ENCODE measurements at places on chromosomes 1 and 21.

- peak; percentile 31 for DNase-seq
Measured at GRCh38 chr1:45299981-45300668, 26.6 kb upstream of the HPDL start.

DNA sequence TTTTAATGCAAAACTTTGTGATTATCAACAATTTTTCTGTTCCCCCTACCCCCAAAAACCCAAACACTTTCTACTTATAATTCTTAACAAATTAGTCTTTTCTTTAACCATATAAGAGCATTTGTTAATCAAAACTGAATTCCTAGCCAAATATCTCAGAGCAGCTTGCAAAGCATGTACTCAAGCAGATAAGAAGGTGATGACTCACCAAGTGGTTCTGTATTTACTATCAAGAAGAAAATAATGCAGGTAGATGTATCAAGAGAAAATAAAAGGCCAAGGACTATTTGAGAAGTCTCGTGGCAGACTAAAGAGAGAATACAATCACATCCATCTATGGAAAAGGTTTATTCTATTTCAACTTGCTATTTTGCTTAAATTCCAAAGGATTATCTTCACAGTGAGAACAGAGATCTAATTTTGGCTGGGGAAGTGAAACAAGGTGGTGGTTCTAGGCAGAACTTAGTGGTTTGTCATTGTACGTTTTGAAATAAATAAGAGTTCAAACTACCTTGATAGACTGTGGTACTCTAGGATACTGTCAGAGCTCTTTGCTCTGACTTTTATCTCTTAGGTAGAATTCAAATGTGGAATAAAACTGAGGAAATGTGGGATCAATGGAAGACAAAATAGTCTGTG lies 94.7 kb upstream of the NRIP1 start:
- no peak for DNase-seq

DNA sequence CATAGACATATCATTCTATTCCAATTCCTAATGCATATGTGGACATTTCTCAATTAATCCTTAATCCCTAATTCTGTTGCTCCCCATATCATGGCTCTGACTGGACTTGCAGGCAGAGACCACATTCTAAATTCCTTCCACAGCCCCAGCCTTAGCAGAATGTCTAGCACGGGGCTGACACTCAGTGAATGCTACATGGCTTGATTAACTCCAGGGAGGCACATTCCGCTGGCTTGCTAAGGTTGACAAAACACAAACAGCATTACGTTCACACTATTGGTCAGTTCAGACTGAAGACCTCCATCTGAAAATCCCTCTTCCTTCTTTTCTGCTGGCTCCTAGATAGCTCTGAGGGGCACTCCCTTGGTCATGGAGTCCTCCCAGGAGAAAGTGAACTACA lies 119.4 kb downstream of the ASTN1 start:
- DNase-seq, result no peak

DNA sequence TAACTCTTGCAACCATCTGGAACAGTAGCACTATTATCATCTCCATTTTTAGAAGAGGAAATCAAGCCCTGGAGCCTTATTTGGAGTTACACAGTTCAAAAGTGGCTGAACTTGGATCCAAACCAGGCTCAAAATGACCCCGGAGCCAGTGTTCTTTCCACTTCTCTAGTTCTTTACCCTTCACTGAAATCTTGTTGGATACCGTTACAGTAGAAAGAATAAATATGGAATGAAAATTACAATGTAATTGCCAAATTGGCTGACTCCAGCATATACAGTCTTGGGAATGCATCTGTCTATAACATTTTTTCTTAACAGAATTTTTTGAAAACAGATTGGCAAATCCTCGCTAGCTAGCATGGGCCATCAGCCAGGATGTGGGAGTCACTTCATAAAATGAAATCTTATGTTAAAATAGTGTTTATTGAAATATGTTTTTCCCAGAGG lies 261.4 kb downstream of the CTH start:
- DNase-seq, result no peak

DNA sequence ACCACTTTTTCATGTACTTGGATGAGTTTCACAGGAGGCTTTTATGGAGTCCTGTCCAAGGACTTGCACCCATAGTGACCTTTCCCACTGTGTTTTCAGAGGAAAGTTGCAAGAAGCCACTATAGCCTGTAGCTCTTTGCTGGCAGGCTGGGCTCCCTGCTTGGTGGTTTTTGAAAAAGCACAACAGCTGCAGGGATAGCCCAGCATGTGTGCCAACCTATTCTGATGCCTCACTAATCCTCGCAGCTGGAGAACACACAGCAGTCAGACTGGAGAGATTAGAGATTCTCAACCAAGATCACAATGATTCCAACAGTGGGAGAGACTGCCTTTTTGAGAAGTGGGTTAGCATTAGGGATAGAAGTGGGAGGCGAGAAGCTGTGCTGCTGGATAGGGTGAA lies 24.1 kb upstream of the ARHGEF11 start:
- no peak for DNase-seq

DNA sequence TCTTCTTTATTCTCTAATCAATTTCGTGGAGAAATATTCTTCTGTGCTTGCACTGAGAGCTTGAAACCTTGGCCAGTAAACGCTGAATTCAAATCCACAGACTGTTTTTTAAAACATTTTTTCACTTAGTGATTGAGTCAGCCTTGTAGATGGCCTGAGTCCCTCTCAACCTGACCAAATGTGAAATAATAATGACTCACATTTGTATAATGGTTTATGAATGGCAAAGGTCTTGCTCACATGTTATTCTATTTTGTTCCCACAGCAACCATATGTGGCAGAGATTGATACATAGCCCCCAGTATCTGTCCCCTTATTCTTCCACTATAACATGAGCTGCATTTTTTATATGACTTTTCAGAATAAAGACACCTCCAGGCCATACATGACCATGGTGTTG lies 47.8 kb upstream of the CCDC190 start:
- DNase-seq, result no peak

GRCh38 chr1:110321846-110322245 lies 17.3 kb upstream of the RBM15 start:
- no peak for DNase-seq

DNA sequence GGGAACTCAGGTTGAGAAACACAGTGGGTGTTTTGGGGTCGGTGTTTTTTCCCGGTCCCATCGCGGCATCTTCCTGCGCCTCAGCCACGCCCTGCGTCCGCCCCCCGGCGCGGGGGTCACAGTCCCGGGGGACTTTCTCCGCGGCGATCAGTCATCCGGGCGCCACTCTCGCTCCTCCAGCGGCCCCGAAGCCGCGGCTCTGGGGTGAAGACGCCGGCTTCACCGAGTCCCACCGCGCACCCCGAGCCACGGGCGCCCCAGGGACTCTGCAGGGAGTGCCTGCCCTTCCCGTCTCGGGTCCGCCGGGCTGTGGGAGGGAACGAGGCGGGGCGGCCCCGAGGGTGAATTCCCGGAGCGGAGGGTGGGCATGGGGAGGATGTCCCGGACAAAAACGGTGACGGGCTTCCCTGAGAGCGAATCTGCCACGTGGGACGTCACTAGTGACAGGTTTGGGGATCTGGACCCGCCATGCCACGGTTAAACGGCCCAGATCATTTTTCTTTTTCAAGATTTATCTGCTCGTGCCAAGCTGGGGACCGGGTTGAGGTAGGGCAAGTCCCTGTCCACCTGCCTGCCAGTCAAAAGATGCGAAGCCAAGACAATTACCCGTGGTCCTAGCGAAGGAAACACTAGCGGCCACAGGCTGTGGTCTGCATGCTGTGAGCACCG lies 717 bp upstream of the BATF3 start:
- DNase-seq, result peak; percentile 44

DNA sequence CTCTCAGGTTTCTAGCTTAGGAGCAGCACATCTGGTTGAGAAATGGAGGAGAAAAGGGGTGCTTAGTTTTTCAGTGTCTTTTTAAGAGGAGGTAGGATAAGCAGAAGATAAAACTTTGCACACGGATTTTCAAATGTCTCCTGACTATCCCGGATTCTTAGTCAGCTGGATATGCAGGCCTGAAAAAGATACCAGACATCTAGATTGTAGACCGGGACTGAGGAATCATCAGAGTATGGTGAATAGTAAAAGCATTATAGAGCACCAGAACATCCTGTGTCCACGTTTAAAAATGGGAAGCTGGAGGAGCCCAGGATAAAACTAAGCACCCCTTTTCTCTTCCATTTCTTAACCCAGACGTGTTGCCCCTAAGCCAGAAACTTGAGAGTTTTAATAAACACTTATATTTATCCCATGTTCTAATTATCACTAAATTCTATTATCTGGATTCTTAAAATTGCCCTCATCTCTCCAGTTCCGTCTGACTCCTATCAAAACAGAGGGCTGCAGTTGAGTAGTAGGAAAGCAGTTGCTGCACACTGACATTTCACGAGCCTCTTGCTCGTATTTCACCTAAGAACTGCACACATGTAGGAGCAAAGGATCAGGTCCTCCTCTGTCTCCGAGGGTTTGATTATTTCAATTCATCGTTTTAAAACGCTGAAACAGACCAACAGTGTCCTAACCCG lies 609 bp downstream of the PIGK start:
- no peak for DNase-seq

DNA sequence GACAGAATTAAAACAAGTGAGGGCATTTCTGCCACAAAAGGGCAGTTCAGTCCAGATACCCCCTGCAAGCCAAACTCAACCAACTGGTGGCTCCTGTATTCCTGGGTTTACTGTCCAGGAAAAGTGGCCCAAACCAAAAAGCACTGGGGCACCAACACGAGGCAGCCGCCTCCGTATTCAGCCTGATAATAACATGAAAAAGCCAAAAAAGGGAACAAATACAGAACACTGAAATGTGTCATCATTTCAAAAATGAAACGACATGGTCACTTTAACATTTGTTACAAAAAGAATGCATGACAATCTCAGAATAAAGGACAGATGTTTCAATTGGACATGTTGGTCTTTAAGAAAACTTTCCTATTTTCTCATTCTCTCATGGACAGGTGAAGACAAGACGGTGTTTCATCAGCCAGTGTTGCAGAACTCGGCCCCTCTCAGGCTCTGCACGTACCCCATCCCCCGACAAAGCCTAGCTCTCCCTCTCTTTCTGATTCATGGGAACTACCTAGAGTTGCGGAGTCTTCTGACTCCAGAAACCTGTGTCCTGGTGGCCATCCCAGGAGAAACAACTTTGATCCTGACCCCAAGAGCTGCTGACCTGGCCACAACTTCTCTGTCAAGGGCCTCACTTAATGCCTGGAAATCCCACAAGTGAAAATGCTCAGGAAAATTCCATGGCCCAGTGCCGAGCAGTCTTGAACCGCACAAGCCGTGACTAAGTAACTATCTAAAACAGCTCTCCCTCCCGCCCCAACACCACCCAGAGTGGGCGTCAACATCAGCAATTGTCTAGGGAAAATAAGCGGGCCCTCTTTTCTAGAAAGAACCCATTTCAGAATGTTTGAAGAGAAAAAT lies 27.1 kb downstream of the ZBTB17 start:
- DNase-seq, result no peak

- DNase-seq, result peak; percentile 81
Measured at GRCh38 chr21:34889676-34890469, 159.2 kb downstream of the RUNX1 start.

GRCh38 chr1:156641761-156642264 lies at the start of gene BCAN:
Gene BCAN, plus strand, starts transcription at chr1:156642117. Its CDS starts 3,938 bp downstream, at chr1:156646055.
- peak; percentile 78 for DNase-seq

DNA sequence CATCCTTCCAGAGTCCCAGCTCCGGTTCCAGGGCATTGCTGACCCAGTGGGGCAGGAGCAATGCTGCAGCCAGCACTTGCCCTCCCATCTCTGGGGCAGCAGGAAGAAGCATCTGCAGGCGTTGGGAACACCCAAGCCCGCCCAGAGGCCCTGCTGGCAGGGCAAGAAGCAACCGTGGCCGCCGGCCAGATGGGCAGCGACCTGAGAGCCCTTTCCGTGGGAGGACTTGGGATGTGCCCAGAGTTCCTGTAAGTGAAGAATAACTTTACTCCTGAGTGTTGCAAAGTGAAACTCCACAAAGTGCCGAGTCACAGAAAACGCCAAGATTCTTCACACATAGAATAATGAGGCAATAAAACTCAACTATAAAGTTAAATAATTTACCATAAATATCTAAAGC lies 46.0 kb downstream of the GRIK3 start:
- DNase-seq, result peak; percentile 37

DNA sequence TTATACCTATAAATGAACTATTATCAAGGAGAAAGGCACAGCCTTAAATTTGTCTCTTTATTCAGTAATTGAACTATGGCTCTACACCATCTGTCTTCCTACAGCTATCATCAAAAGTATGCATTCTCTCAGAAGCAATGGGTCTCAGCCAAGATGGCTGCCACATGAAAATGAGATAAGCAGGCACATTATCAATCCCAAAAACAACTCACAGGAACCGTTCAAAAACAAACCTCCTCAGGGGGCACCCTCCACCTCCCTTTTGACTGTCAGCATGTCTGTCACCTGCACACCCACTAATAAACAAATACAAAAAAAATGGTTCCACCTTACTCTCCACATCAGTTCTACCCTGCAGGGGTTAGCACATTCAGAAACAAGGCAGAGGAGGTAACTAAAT lies 23.6 kb downstream of the KIAA0319L start:
- no peak for DNase-seq

GRCh38 chr1:3662080-3662671 lies 9.9 kb downstream of the TP73 start:
- DNase-seq, result no peak

DNA sequence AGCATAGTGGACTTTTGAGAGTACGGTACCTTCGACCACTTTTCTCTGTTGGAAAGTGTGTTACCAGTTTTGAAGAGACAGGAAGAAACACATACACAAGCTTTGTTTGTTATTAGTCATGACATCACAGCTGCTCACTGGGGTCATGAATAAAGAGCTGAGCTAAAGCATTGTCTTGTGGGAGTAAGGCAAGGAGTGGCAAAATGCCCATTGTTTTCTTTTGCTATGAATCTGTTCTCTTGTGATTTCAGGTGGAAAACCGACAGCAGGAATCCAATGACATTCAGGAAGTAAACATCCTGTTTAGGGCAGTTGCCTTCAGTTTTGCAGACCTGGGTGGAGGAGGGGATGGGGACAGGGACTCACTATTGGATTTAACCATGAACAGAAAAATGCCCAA lies 66.2 kb downstream of the RGL1 start:
- no peak for DNase-seq

DNA sequence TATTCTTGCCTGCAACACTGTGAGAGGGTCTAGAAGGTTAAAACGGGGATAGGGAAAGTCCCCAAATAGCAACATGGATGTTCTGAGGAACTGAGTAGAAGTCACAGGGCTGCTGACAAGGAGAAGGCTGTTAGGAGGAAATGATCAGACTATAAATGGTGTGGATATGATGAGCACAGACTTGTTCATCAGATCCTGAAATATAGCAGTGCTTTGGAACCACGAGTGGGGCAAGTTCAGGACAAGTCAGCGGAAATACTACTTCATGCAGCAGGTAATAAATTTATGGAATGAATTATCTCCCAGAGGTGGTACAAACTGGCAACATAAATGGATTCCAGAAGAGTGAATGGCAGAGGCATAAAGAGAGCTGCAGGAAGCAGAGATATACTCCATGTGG lies 3.2 kb upstream of the KIAA0040 start:
- DNase-seq, result no peak

- DNase-seq, result no peak
Measured at GRCh38 chr1:116910379-116911187, 867 bp downstream of the PTGFRN start.

Measured in frontal cortex (tissue), 4 donors.